Amygdala (tissue), 56 donors: ENCODE measurements at places on chromosomes 2 and 18.

GRCh38 chr2:62071760-62072680 lies 123.9 kb upstream of the B3GNT2 start:
- DNase-seq: no peak

DNA sequence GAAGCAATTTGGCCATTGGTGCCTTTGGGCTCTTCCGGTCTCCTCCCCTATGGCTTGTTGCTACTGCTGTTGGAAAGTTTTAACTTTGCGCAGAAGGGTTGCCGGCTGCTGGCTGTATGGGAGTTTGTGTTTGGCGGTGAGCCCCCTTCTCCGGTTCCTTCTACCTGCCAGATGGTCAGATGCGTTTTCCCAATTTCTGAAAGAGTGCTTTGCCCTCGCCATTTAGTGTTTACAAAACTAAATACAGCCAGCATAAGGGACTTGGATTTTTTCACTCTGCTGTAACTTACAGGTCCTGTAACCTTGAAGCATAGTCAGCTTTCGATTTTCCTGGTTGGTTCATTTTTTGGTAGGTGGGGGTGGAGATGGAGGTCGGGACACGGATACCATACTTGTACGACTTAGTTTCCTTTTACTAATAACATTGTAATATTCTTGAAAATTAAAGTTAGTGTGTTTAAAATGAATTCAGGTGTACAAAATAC lies 604 bp downstream of the COQ10B start:
- no peak for DNase-seq

- DNase-seq: no peak
These were observed 204.0 kb downstream of the PARD3B start for GRCh38 chr2:204749319-204749718.

GRCh38 chr2:226310146-226310545 lies 489.5 kb downstream of the IRS1 start:
- DNase-seq: no peak

GRCh38 chr18:27712066-27712465 lies 464.9 kb downstream of the CDH2 start:
- no peak for DNase-seq

DNA sequence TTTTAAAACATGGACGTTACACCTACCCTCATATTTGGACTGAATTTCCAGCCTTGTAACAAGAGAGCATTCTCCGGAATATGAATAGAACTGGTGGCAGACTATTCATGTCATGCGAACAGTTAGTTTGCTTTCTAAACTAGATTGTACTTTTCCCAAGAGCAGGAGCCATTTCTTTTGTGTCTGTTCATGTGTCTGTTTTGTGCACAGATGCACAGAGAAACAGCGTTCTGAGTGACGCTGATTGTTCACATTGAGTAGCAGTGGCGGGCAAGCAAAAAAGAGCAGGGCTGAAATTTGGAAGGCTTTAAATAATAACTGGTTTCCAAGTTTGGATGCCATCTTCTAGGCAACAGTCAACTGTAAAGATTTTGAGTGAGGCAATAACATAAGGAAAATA lies 200.3 kb downstream of the NRXN1 start:
- no peak for DNase-seq
